ENCODE measurements at places on chromosomes 2 and 18.

GRCh38 chr18:62398291-62398690, 73.2 kb downstream of the TNFRSF11A start:
- no peak for DNase-seq

- DNase-seq = no peak
These were observed 217.4 kb downstream of the CDCA7 start for GRCh38 chr2:173571887-173572680.

GRCh38 chr2:185279999-185280398, 458.6 kb upstream of the FSIP2 start:
- no peak for DNase-seq

GRCh38 chr18:3118195-3119010, 101.4 kb downstream of the MYOM1 start:
- DNase-seq = no peak

GRCh38 chr2:112683550-112684414, 37.0 kb upstream of the NT5DC4 start:
- no peak for DNase-seq

- DNase-seq = no peak
These were observed 549.4 kb upstream of the SALL3 start for GRCh38 chr18:78430131-78430758.

- DNase-seq = no peak
These were observed 63.6 kb downstream of the ASXL2 start for GRCh38 chr2:25814681-25815080.

DNA sequence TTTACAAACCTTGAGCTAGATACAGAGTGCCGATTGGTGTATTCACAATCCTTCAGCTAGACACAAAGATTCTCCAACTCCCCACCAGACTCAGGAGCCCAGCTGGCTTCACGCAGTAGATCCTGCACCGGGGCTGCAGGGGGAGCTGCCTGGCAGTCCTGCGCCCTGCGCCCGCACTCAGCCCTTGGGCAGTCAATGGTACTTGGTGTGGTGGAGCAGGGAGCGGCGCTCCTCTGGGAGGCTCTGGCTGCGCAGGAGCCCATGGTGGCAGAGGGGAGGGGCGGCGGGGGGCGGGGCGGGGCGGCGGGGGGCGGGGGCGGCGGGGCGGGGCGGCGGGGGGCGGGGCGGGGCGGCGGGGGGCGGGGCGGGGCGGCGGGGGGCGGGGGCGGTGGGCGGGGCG, 923.4 kb downstream of the SOCS6 start:
- no peak for DNase-seq

DNA sequence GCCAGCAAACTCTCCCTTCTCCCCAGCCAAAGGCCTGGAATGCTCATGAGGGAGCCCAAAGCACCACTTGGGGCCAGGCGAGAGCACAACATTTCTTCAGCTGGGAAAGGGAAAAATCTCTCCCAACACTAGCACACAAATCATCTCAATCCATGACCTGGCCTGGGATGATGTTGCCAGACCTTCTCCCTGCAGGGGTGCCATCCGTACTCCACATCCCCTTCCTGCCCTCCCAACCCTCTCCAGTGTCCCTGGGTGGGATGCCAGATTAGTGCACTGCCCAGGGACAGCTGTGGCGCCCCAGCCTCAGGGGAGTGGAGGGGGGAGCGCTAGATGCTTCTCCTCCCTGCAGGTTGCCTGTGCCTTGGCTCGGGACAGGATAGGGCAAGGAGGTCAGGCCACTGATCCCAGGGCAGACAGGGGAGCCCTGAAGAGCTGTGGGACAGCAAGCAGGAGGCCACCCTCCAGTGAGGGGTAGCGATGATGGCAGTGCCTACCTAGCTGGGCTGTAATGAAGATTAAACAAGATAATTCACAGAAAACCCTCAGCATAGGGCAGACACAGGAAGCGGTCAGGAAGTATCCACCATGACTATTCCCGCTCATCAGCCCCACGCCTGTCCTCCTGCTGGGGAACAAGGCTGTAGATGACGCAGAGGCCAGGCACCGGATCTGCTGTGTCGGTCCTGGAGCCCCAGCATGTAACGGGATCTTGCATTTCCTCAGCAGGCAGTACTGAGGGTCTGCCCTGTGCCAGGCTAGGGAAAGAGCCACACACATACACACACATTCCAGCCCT, 31.1 kb downstream of the SERTAD2 start:
- DNase-seq = no peak

- DNase-seq = no peak
These were observed 1.4 kb upstream of the IL36B start for GRCh38 chr2:113054066-113054465.

GRCh38 chr2:159214325-159214865, 72.1 kb downstream of the WDSUB1 start:
- DNase-seq = no peak
